NCI-H460 (cell line): ENCODE measurements at places on chromosomes 7 and 10. TPM values are rescaled to one million over a fixed set of nuclear protein-coding genes. Genes with fewer than 3 reads are reported as not detected.

- no peak for DNase-seq
These were observed 4.8 kb downstream of the ADRB1 start for GRCh38 chr10:114048472-114048871.

DNA sequence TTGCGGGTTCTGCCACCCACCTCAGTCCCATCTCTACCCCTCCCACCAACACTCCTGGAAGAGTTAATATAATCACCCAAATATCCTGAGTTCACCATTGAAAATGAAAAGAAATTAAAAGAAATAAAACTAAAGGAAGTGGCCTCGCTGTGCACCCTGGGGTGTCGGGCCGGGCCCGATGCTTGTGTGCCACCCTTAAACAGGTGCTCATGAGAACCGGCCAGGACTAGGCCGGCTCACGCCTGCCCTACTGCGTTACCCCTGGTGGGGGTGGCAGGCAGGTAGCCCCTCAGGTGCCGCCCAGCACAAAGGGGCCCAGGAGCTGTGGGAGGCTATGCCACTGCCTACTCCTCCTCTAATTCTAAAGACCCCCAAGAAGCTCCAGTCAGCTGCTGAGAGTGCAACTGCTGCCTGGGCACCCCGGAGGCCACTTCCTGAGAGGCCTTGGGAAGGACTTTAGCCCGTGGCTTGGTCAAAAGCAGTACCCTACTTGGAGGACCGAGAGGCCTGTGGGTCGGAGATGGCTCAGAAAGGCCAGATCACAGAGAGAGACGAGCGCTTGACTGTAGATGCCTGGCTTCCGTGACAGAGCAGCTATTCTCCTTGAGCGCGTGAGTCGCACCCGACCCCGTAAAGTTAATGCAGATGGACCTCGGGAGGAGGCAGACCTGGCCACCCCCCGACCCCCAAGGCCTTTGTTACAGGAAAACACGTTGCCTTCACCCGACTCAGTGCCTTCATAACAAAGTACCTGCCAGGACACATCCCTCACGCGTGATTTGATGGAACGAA is 51.0 kb upstream of the PPP2R2D start:
- DNase-seq, result no peak

GRCh38 chr10:31974434-31975124 is 45.9 kb upstream of the ARHGAP12 start:
- DNase-seq, result no peak

DNA sequence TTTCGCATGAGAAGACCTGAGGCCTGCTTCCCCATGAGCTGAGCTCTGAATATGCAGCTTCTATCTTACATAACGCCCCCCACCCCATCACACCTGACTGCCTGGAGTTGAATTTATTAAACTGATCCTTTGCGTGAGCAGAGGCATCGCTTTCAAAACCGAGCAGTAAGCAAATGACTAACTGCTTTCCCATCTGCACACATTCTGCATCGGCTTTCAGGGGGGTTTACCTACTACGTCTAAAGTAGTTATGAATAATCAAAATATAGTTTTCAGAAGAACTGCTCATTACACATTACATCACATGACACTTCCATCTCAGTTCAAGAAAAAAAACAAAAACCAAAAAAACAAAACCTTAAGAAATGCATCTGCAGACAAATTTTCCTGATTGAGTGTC is 54.7 kb upstream of the EGR2 start:
- DNase-seq, result no peak

- peak; percentile 11 for DNase-seq
These were observed 570.4 kb upstream of the ANKRD30A start for GRCh38 chr10:36555036-36555435.

DNA sequence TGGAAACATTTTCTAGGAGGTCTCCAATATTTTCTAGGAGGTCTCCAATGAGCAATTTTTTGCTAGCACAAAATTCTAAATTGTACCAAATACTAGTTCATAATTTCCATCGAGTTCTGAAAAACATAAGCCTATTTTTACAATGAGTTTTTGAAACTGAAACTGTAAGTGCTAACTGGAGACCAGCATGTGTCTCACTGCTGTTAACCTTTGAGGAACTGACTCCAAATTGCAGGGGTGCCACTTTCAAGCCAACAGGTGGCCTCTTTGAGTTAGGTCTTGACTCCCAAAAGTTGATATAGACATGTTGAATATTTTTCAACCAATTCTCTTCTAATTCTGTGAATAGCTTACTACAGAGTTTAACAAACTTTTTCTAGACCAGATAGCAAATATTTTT is 58.8 kb downstream of the CAV1 start:
- DNase-seq, result no peak

DNA sequence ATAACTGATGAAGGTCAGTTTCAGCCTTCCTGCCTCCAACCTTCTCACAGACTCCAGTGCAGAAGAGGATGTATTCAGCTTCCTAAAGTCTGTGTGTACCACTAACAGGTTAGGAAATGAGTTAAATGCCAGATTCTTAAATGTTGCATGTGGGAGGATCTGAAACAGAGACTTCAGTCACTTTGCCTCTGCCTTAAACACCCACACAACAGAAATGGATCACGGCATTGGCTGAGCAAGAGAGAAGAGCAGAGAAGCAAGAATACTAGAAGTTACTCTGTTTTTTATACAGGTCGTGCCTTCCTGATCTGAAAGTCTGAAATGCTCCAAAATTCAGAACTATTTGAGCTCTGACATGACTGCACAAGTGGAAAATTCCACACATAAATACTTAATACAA is 98.9 kb upstream of the ARHGAP21 start:
- no peak for DNase-seq

GRCh38 chr10:104957178-104957841 is 316.2 kb downstream of the SORCS3 start:
- DNase-seq, result no peak

GRCh38 chr7:18574676-18575075 is 79.1 kb downstream of the HDAC9 start:
- no peak for DNase-seq

DNA sequence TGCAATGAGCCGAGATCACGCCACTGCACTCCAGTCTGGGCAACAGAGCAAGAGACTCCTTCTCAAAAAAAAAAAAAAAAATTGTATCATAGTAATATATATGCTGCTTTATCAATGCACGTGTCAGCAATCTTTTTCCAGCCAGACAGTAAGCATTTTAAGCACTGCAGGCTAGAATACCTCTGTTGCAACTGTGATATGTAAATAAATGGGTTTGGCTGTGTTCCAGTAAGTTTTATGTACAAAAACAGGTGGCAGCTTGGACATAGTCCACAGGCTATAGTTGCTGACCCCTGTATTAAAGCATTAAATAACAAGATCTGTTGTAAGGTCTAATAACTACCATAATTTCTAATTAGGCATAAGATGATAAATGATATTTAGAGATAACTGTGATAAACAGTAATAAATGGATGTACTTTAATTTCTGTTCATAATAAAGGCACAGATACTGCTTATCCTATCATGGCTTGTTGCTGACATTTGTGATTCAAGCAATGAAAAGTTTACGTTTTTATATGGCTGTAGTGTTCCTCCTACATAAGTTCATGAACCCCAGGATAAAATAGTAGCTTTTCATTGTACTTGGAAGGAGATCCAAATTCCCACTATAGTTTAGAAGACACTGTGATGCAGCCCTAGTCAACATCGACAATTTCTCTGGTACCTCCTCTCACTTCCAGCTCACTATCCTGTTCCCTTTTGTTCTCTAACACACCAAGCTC is 161.4 kb downstream of the ELMO1 start:
- no peak for DNase-seq

- DNase-seq, result no peak
These were observed 510.3 kb downstream of the PTPRN2 start for GRCh38 chr7:158077151-158077840.

- no peak for DNase-seq
These were observed 82.7 kb upstream of the SAMD8 start for GRCh38 chr10:75028748-75029147.

GRCh38 chr10:13930120-13930519 is 343.4 kb downstream of the PRPF18 start:
- no peak for DNase-seq

- DNase-seq, result no peak
These were observed 150.2 kb upstream of the AGR3 start for GRCh38 chr7:17031906-17032551.

- DNase-seq, result no peak
These were observed 48.4 kb downstream of the DNAJB9 start for GRCh38 chr7:108618056-108618455.

GRCh38 chr7:101560856-101561255 is 68.2 kb downstream of the MYL10 start:
- no peak for DNase-seq

Gene CDNF
- total RNA-seq, result 0.69 TPM in 1 of 2 replicates, not detected in the other

Gene NFE2L3
- total RNA-seq, result 10.6 and 12.4 TPM in 2 replicates

Gene PON1
- not detected in 2 replicates for total RNA-seq

Gene BHLHA15
- 2.4 and 4.4 TPM in 2 replicates for total RNA-seq

Gene VSTM2A
- 0.05 TPM in 1 of 2 replicates, not detected in the other for total RNA-seq

Gene PTF1A
- not detected in 2 replicates for total RNA-seq

Gene GRM3
- not detected in 2 replicates for total RNA-seq
